ENCODE measurements at places on chromosomes 11 and 22.

GRCh38 chr22:39962071-39962470 is 1.9 kb downstream of the TMA7B start:
- DNase-seq, result no peak

DNA sequence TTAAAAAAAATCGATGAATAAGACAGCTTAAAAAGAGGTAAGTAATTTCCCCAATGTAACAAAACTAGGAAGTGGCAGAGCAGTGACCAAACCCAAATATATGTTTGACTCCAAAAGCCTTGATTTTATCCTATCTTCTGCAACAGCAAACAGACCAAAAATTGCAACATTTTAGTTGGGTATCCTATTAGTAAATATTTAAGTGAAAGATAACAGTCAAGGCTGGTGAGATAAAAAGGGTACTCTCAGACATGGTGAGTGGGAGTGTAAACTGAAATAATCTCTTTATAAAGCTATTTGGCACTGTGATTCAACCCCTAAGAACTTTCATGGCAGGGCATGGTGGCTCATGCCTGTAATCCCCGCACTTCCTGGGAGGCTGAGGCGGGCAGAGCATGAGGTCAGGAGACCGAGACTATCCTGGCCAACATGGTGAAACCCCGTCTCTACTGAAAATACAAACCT is 1.9 kb upstream of the RDX start:
- DNase-seq, result no peak

DNA sequence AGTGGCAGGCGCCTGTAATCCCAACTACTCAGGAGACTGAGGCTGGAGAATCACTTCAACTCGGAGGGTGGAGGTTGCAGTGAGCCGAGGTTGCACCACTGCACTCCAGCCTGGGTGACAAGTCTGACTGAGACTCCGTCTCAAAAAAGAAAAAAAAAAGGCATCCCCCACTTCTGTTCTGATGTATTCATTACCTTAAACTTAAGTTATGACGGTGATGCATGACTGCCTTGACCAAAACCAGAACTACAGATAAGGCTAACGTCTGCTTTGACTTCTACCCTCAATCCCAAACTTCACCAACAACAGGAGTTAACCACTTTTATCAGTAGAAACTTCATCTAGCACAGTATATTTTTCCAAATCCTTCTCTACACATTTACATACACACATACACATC is 9.9 kb downstream of the HTR3A start:
- DNase-seq, result no peak

- no peak for DNase-seq
These were observed 111.4 kb upstream of the TBCEL start for GRCh38 chr11:120912504-120912903.

DNA sequence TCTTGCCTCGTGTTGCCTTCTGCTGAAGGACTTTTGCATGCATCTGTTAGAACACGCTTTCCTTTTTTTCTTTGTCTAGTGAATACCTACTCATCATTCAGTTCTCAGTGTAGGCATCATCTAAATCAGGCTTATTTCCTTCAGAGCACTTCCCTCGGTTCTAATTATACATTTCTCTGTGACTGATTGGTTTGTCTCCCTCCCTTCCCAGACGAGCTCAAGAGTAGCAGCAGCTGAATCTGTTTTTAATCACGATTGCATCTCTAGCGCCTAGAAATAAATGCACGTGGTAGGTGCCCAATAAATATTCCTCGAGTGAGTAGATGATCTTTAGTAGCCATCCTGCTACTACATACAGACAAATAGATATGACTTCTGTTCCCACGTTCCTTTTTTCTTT is 6.3 kb downstream of the CEP164 start:
- no peak for DNase-seq

DNA sequence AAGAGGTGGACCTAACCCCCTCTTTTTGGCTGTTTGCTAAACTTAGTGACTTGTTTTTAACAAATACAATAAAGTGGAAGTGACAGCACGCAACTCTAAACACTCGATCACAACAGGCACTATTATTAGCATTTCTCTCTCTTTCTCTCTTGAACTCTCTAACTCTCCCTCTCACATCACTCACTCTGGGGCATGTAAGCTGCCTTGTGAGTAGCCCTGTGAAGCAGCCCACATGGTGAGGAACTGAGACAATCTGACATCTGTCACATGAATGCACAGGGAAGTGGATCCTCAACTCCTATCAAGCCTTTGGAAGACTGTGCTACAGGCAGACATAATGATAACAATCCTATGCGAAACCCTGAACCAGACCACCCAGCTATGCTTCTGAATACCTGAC is 609.0 kb upstream of the CNTN5 start:
- no peak for DNase-seq

- DNase-seq, result no peak
These were observed 92.9 kb downstream of the DYNC2H1 start for GRCh38 chr11:103202048-103202651.

Data from NCI-H187 treated with DMSO at 0.1 percent for 48 hours (cell line).